ENCODE measurements at places on chromosomes 5 and 9.

DNA sequence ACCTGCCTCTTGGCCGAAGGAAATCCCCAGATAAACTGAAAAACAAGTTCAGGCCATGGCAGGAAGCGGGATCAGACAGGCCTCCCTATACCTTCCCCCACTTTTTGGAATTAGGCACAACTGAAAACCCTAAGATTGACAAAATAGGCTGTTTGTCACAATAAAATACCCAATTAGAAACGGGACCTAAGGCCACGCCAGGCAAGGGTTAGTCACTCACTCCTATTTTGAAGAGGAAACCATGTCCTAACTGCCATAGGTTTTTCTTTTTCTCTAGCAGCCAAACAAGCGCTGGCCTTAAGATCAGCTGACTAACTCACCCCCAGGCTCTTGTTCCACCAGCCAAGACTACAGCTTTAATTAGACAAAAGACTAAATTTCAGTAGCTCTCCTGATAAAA lies 11.9 kb downstream of the FBP2 start:
- no peak for DNase-seq

GRCh38 chr5:172602783-172603231 lies 38.3 kb upstream of the NEURL1B start:
- DNase-seq, result no peak

- DNase-seq, result no peak
These were observed 315.0 kb downstream of the FER start for GRCh38 chr5:109062664-109063063.

GRCh38 chr5:34486160-34486848 lies 169.8 kb upstream of the RAI14 start:
- DNase-seq, result no peak

DNA sequence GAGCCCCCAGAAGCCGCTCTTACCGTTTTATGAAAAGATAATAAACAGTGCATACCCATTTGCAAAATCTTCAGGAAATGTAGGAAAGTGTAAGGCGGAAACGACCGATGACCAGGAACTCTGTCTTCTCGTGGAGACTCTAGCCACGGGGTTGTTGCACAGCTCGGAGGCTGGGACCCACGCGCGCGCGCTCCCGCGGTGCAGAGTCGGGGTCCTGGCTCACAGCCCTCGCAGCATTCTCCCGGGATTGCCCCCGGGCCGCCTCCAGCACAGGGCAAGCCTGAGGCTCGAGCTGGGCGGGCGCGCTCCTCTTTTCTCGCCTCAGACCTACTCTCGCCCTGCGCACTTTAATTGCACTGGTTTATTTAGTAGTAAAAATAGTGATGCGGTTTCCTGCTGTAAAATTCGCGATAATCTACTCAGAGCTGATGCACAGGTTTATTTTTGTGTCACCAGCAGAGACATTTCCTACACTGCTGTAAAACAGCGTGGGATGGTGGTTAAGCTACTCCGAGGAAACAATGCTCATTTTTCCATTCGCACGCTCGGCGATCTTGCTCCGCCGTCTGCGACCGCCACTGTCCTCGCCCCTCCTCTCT lies 15.5 kb downstream of the TRIM7 start:
- no peak for DNase-seq

DNA sequence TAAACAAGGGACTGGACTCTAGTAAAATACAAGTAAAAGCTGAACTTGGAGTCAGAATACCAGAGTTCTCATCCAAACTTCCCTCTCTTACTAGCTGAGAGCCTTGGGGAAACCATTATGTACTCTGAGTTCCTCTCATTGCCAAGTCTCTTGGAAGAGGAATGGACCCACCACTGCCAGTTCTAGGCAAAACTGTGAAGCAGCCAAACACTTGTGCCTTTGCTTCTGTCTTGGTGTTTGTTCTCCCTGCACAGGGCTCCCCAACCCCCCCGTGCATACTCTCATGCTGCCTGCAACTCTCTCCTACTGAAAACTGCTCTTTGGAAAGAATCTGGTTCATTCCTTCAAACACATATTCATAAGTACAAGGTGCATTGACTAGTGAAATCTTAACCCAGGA lies 102.6 kb downstream of the PDZD2 start:
- no peak for DNase-seq

DNA sequence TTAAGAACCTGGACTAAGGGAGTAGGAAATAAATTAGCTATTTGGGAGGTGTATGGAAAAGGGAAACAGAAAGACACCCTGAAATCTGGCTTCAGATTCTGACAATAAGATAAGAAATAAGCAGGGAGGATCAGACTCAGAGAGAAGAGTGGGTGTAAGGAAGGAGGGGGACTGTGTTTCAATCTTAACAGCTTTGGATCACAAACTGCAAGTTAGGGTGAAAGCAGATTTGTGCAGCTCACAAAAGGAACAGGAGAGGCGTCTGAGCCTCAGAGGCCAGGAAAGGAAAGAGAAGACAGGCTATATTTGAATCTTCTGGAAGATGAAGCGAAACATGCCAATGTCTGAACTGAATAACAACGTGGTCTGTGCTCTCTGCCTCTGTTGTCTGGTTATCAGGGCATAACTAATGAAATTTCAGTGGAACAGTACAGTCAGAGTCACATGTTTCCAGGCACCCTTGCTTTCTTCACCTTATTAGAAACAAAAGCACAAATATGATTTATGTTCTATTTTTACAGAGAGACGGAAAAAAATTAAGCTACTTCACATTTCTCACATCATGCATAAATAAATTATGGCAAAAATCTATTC lies 26.6 kb downstream of the SGTB start:
- no peak for DNase-seq

DNA sequence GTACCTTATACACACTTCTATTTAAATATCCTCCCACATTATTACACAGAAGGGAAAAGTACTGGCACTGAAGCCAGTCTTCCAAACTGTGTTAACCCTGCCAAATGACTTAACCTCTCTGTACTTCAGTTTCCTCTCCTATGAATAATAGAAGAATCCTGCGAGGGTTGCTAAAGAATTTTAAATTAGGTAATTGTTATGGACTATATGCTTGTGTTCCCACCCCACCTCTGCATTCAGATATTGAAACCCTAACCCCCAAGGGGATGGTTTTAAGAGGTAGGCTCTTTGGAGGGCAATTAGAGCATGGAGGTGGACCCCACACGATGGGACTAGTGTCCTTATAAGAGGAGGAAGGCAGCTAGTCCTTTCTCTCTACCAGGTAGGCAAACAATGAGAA lies 72.7 kb downstream of the TTLL11 start:
- no peak for DNase-seq

DNA sequence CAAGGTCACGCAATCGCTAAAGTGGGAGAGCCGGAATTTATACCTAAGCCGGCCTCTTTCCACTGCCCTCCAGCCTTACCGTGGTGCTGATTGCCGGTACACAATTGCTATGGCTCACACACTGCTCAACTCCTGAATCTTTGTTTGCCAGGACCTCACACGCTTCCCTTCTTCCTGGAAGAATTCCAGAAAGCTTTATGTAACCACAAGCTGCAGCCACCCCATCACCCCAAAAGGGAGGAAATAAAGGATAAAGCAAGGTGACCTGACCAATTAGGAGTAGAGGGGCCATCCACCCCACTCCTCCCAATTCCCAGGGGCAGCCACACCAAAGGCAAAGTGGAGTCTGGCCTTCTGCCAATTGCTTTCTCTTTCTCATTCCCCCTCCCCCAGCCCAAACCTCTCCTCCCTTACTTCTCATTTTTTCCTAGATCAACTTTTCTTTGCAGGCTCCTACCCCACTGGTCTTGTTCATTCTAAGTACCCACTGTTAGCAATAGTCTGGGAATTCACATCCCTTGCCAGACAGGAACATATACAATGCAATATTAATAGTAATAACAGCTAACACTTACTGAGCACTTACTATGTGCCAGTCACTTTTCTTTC lies 18.0 kb upstream of the CDC23 start:
- no peak for DNase-seq

Measured in GM04503 (cell line).